Spleen (tissue), 13 donors: ENCODE measurements at places on chromosomes 16 and 17. TPM values are rescaled to one million over a fixed set of nuclear protein-coding genes. Genes with fewer than 3 reads are reported as not detected.
A peak's percentile ranks its signal among the peaks of the same experiment; 100 is the strongest.

DNA sequence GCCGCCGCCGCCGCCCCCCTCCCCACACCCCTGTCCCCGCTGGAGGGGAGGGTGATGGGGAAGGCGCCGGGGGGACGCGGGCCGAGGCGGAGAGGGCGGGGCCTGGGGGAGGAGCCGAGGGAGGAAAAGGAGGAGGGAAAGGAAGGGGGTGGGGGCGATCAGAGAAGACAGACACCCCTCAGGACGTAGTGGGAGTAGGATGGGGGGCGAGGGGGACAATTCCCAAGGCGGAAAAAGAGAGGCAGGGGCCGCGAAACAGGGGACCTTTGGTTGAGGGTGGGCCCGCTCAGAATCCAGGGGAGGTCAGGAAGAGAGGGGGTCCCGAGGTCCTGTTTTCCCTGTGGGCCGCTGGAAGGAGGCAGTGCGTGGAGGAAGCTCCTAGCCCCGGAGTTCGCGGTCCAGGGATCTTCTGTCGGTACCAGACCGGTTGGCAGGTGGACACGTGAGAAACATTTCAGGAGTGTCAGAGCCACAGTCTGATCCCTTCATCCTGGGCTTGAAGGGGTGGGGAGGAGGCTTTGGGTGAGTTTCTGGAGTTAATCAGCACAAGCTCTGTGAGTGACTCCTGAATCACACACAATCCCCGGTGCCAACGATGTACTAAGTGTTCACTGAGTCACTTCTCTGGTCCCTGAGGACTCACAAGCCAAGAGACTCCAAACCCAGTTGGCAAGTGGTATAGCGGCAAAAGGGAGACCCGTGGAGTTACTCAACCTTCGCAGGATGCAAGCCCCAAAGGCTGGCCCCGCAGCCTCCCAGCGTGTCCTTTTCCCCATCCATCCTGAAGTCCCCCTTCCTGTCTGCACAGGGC, at the start of gene XYLT1:
TSS of gene XYLT1 (minus strand) at position 53 of the 811 bp plus-strand sequence. CDS start 164 bp downstream, outside the sequence.
- no peaks in the 10 kb centered on the region for H3K36me3 ChIP-seq
- no peaks in the 10 kb centered on the region for H3K27me3 ChIP-seq
- peak within 1 kb of the TSS; percentile 78 for H3K27ac ChIP-seq
- H3K4me3 ChIP-seq: peak within 1 kb of the TSS; percentile 86
- peak; percentile 88 for DNase-seq

GRCh38 chr17:77885678-77886386, 72.7 kb upstream of the TNRC6C start:
- DNase-seq: no peak
- peak overlapping the region; percentile 93 for H3K27ac ChIP-seq
- no peak overlapping the region for H3K4me3 ChIP-seq
- peaks cover 31% of the 10 kb centered on the region for H3K4me1 ChIP-seq
- peaks cover 11% of the 10 kb centered on the region for H3K27me3 ChIP-seq
- H3K36me3 ChIP-seq: no peaks in the 10 kb centered on the region

DNA sequence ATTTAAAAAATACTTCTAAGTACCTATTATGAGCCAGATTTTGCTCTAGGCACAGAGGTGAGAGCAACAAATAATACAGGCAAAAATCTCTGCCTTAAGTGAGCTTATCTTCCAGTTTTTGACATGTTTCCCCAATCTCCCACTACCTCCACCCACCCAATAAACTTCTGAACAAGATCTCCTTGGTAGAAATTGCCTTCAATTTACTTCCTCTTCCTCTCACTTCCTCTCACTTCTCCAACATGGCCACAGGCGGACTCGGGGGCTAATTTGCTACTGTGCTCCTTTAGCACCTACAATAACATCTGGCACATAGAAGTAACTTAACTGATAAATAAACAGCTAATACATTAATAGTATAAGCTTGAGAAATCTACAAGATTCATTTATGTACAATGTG, 82.6 kb downstream of the CACNG1 start:
- H3K27me3 ChIP-seq: no peaks in the 10 kb centered on the region
- no peak for DNase-seq
- H3K36me3 ChIP-seq: no peaks in the 10 kb centered on the region
- H3K4me1 ChIP-seq: peaks cover 11% of the 10 kb centered on the region

DNA sequence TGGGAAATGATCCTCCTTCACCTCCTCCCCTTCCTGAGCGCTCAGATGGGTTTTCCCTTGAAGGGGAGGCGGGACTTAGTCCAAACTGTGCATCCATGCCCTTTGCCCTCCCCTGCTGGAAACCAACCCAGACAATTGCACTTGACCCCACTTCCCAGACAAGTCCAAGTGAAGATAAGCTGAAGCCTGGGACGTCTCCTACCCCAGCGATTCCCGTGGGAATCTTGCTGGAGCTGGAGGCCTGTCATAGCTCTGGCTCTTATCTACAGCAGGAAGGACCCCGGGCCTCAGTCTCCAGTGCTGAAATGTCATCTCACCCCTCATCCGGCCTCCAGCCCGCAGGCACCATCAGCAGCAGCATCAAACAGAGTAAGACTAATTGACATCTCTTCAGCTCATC, 6.5 kb upstream of the NGFR start:
- H3K27ac ChIP-seq: no peak overlapping the region
- no peak for DNase-seq
- no peak overlapping the region for H3K4me3 ChIP-seq
- H3K36me3 ChIP-seq: no peaks in the 10 kb centered on the region

DNA sequence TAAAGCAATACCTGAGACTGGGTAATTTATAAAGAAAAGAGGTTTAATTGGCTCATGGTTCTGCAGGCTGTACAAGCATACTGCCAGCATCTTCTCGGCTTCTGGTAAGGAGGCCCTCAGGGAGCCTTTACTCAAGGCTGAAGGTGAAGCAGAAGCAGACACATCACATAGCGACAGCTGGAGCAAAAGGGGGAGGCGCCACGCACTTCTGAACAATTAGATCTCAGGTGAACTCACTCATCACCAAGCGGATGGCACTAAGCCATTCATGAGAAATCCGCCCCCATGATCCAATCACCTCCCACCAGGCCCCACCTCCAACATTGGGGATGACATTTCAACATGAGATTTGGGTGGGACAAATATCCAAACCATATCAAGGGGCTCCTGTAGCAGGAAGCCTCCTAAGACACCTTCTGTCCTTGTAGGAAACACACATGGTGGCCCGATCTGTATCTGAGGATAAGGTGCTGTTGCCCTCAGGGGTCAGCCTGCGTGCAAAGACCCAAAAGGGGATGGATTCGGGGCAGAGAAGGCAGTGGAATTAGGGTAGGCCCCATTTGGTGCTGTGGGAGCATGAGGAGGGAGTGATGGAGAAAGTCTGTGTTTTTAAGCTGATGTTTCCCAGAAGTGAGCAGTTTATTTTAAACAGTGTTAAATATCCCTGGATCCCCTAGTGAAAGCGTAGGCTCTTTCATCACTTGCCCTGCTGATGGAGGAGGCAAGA, 23.0 kb downstream of the IL21R start:
- no peak overlapping the region for H3K27ac ChIP-seq
- no peak overlapping the region for H3K4me3 ChIP-seq
- H3K27me3 ChIP-seq: no peaks in the 10 kb centered on the region
- H3K36me3 ChIP-seq: no peaks in the 10 kb centered on the region

- H3K4me1 ChIP-seq: peaks cover 55% of the 10 kb centered on the region
- DNase-seq: no peak
- H3K27ac ChIP-seq: peak overlapping the region; percentile 96
- peaks cover 14% of the 10 kb centered on the region for H3K36me3 ChIP-seq
These were observed 1.4 kb upstream of the SPG7 start for GRCh38 chr16:89506791-89507191.

- H3K4me1 ChIP-seq: no peaks in the 10 kb centered on the region
- no peak overlapping the region for H3K27ac ChIP-seq
- no peak for DNase-seq
- H3K4me3 ChIP-seq: no peak overlapping the region
- H3K36me3 ChIP-seq: no peaks in the 10 kb centered on the region
These were observed 79.5 kb downstream of the PMP22 start for GRCh38 chr17:15185625-15185991.

- H3K27ac ChIP-seq: peak overlapping the region; percentile 80
- H3K4me3 ChIP-seq: peak overlapping the region; percentile 99
- H3K36me3 ChIP-seq: peaks cover 45% of the 10 kb centered on the region
- H3K27me3 ChIP-seq: no peaks in the 10 kb centered on the region
- no peak for DNase-seq
- peaks cover 29% of the 10 kb centered on the region for H3K4me1 ChIP-seq
These were observed 851 bp downstream of the EDC4 start for GRCh38 chr16:67873435-67874370.

GRCh38 chr17:16007439-16007838, 7.8 kb downstream of the TTC19 start:
- no peak for DNase-seq
- peaks cover 5% of the 10 kb centered on the region for H3K4me1 ChIP-seq
- H3K27ac ChIP-seq: no peak overlapping the region
- H3K4me3 ChIP-seq: no peak overlapping the region
- peaks cover 100% of the 10 kb centered on the region for H3K36me3 ChIP-seq
- H3K27me3 ChIP-seq: no peaks in the 10 kb centered on the region

DNA sequence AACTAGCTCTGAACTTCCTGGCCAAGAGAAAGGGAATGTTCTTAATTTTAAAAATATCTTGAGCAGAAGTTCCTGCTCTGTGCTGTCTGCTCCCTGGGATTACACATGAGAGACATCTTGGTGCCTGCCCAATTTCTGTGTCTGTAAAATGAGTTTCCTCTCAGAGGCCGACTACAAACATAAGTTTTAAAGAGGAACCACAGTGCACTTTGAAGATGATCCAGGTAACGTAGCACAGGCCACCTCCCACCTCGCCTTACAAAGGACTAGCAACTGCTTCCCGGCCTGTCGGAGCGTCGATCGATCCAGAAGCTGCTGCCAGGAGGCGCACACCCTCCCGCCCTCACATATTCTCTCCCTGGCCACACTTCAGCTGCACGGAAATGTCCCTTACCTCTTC, 55.0 kb upstream of the ATP2A3 start:
- H3K27ac ChIP-seq: no peak overlapping the region
- no peaks in the 10 kb centered on the region for H3K4me1 ChIP-seq
- no peaks in the 10 kb centered on the region for H3K27me3 ChIP-seq
- no peak for DNase-seq

GRCh38 chr16:70704586-70704985, 18.7 kb upstream of the MTSS2 start:
- no peaks in the 10 kb centered on the region for H3K36me3 ChIP-seq
- no peaks in the 10 kb centered on the region for H3K27me3 ChIP-seq
- peak overlapping the region; percentile 73 for H3K27ac ChIP-seq
- peaks cover 95% of the 10 kb centered on the region for H3K4me1 ChIP-seq
- no peak overlapping the region for H3K4me3 ChIP-seq
- no peak for DNase-seq

The GP1BA gene
- total RNA-seq: 3.1 TPM

The TBC1D3G gene
- not detected for total RNA-seq

The SEPTIN12 gene
- total RNA-seq: not detected

The EPX gene
- total RNA-seq: not detected

The FBXO39 gene
- not detected for total RNA-seq

The IKZF3 gene
- total RNA-seq: 86.4 TPM
